NCI-H1436 treated with DMSO at 0.1 percent for 48 hours (cell line): ENCODE measurements at places on chromosomes 2 and 18.

DNA sequence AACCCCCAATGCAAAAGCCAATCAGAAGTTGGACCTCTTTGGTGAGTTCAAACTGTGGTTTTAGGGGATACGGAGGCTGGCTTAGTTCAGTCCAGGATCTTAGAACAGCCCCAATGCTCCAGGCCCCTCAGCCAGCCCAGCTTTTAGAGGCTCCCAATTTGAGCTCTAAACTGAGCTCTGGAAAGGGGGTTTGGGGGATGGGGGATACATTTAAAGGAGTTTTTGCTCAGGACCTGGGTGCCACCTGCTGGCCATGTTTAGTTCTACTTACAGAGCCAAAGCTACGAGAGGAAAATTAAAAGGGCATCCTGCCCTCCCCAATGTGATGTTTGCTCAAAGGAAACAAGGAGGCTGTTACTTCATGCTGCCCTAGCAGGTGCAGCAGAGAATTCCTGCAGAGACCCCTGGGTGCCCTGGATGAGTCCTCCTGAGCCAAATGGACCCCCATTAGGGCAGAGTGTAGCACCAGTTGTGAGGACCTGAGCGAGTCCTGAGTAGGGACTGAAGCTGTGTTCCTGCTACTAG is 15.9 kb upstream of the TMEM214 start:
- peak; percentile 3 for DNase-seq

- no peak for DNase-seq
Measured at GRCh38 chr2:69973335-69973735, 11.9 kb upstream of the ASPRV1 start.

DNA sequence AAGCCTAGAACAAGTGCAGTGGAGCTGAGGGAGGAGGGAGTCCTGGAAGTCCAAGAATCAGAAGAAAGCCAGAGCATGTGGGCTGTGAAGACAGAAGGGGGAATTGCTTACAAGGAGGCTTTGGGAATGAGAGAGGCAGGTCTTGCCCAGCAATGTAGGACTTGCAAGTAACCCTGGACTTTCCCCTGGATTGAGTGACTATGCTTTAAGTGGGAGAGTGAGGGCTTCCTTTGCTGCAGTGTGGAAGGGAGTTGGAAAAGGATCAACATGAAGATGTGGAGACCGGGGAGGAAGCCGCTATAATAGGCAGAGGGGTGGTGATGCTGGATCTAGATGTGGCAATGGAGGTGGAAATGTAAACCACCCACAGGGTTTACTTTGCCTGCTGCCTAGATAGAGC is 13.8 kb upstream of the SCYGR1 start:
- no peak for DNase-seq

GRCh38 chr2:8862230-8862629 is 24.8 kb upstream of the KIDINS220 start:
- DNase-seq = no peak

DNA sequence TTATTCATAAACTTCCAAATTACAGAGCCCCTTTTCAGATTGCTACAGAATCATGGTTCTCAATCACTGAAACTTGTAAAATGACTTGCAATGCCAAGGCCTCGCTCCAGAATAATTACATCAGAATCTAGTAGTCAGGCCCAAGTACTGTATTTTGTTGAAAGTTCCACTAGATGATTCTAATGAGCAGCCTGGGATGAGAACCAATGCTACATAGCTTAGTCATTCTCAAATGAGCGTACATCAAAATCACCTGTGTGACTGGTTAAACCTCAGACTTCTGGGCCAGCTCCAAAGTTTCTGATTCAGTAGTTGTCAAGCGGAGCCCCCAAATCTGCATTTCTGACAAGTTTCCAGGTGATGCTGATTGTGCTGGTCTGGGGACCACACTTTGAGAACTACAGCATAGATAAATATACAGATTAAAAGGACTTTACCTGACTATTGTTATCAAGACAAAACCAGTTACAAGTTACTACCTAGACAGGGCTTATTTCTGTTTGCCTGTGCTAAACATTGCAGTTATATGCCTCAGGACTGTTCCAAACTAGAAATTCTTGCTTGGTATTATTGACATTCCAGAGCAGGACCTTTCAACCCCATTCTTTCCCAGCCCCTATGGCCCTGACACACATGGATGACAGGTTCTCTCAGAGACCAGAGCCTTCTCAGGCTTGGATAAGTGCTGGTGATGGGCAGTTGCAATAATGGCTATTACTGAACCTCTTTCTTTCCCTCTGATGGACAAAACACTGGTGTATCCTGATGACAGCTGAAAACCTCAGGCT is 83.1 kb downstream of the UPP2 start:
- no peak for DNase-seq
